ENCODE measurements at places on chromosomes 2 and 18.

GRCh38 chr2:181189951-181190350 lies 209.5 kb downstream of the UBE2E3 start:
- no peak for DNase-seq

DNA sequence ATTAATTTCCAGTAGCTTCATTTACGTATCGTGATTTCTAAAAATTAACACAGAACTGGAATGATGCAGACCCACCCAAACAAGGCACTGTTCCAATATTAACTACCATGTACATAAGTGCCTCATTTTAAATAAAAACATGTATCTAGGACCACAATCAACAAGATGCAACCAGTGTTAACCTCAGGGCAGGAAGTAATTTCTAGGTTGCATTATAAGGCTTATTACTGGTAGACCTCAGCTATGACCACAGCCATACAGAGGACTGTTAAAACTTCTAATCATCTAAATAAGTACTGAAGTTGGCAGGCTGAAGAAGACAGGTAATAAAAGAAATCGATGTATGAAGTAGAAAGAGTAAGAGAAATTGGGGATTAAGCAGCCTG lies 262.9 kb downstream of the HDAC4 start:
- DNase-seq = no peak

- no peak for DNase-seq
These were observed 256.3 kb upstream of the LINC00305 start for GRCh38 chr18:64405161-64405560.

DNA sequence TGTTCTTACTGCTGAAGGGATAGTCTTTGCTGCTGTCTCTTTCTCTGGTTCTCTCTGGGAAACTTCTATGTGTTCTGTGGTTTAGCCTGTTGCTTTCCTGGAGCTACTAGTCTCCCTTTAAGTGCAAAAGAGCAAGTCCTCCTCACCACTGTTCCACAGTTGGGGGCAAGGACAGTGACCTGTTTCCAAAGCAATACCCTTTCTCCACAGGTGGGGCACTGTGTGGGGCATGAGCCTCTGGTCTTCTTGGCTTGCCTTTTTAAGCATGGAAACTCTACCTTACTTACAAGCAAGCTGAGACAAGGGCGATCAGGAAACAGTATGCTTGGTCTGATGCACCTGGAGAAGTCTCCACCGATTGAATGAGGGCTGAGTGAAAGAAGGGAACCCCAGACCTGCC lies 156.7 kb downstream of the CPS1 start:
- no peak for DNase-seq

DNA sequence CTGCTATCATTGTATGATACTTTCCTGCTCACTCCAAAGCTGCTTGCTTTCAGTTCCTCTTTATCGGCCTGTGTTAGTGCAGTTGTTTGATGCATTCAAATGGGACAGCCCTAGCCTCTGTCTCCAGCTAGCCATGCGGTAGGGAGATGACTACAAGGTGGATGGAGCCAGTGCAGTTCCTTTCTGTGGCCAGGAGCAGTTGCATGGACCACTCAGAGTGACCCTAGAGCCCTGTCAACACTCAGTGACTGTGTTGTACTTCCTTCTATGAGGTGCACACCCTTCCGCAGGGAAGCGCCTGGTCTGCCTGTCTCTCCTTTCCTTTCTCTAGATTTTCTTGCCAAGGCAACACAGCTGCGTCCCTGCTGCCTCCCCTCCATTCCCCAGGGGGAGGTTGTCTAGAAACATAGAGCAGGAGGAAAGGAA lies 33.8 kb downstream of the KCNS3 start:
- DNase-seq = no peak

GRCh38 chr2:86022661-86023365 lies 82.9 kb downstream of the POLR1A start:
- DNase-seq = no peak

DNA sequence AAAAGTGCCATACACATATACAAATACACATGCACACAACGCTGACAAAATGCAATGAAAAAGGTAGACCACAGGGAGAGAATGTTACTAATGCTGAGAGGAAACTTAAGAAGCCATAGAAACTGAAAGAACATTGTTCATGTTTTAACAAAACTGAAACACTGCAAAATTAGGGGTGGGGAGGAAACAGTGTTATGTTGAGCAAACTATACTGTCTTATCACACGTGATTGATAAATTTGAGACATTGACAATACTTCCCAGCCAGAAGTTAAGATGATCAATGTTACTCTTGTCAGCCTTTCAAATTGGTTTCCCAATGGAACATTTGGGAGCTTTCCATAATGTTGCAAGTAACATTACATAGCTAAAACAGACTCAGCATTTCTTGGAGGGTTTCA lies 165.5 kb downstream of the L3MBTL4 start:
- no peak for DNase-seq

GRCh38 chr2:222813177-222813843 lies 47.5 kb upstream of the ACSL3 start:
- no peak for DNase-seq

DNA sequence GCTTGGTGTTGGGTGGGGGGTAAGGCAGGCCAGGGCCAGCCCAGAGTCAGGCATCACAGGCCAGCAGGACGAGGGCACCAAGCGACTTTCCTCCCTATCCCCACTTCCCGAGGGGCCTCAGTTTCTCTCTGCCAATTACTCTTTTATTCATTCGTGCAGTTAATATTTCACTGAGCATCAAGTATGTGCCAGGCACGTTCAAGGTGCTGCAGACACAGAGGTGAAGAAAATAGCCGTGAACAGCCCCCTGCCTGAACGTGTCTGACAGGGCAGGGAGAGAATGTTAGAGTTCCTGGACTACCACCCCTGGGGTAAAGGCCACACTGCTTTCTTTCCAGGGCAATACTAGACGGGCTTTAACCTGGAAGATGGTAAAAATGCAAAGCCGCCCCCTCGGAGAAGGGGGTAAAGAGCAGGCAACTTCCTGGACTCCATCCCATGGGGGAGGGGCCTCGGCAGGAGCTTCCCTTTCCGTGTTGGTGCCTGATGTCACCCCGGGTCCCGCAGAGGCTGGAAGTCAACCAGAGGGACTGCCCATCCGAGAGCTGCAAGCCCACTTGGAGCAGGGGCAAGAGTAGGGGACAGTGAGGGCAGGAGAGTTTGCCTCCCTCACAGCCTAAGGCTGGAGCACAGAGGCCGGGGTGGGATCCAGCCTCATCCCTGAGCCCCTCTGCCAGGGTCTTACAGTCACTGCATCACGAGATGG lies 47.1 kb downstream of the CENPO start:
- DNase-seq = no peak

DNA sequence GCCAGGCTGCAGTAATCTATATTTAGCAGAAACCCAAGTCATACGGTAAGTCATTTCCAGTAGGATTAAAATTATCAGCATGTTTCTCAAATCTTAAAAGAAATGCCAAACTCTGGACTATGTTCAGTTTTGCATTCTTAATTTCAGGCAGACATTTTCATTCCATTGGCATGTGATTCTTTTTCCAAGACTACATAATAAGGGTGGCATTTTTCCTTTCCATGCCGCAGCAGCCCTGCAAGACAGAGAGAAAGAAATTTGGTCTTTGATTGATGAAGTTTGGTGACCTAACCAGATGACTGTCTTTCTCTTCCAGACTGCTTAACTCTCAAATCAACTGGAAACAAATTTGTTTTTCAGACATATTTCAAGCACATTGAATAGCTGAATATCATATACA lies 118.1 kb downstream of the FHOD3 start:
- no peak for DNase-seq

DNA sequence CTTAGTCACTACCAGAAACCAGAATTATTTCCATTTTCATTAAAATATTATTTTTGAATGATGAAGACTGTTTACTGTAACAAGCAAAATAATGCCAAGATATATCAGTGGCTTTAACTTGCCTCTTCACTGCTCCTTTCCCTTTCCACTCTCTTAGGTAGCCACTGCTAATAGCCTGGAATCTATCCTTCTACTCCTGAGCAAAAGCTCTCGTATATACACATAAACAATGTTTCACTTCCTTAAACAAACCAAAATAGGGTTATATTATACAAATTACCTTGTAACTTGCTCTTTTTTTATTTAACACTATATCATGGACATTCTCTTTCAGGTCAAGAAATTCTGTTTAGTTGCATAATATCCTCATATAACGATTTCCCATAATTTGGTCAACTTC lies 20.8 kb downstream of the IMMT start:
- no peak for DNase-seq

DNA sequence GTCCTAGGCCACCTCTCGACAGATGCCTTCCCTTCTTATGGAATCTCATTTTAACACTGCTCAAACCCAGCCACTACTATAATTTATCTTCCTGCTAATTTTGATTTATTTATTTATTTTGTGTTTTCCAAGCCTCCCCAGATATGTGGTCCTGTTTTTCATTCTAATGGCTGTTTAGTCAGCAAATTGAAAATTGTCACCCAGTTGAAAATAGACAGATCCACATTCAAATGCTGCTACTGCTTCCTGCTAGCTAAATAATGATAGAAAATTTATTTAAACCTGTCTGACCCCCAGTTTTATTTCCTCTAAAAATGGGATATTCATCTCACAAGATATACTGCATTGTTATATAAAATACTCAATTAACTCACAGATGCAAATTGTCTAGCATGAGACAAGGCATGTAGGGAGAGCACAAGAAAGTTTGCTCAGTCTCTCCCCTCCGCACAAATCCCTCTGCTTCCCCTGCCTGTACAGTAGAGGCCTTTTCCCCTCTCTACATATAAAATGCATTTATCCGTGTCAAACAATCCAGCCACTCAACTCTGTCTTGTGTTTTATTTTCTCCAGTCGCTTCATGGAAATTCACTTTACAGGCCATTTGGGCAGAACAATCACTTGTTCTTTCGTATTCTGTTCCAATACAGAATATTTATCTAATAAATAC lies 389.9 kb downstream of the SOX11 start:
- no peak for DNase-seq

DNA sequence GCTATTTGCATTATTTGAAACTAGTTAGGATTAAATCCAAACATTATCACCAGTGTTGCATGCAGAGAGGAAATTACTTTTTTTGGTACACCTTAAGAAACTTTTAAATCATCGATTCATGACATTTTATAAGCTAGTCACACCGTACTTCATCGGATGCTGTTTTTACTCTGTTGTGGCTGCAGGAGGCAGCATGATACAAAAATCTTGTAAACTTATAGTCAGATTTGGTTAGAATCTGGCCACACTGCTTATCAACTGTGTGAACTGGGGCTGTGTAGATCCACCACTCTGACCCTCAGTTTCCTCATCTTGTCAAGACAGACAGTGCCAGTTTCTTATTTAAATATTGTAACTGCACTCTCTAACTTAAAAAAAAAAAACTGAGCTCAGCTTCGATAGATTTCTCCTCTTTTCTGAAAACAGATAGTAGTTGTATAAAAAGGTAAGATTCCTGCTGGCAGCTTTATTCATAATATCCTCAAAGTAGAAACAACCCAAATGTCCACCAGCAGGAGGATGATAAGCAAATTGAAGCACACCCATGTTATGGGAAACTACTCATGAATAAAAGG lies 77.8 kb downstream of the RAPGEF4 start:
- no peak for DNase-seq
